Immature natural killer cell (primary cell): ENCODE measurements at places on chromosomes 7 and 10.

- DNase-seq: no peak
These were observed 3.6 kb upstream of the FAM53B start for GRCh38 chr10:124747745-124748144.

DNA sequence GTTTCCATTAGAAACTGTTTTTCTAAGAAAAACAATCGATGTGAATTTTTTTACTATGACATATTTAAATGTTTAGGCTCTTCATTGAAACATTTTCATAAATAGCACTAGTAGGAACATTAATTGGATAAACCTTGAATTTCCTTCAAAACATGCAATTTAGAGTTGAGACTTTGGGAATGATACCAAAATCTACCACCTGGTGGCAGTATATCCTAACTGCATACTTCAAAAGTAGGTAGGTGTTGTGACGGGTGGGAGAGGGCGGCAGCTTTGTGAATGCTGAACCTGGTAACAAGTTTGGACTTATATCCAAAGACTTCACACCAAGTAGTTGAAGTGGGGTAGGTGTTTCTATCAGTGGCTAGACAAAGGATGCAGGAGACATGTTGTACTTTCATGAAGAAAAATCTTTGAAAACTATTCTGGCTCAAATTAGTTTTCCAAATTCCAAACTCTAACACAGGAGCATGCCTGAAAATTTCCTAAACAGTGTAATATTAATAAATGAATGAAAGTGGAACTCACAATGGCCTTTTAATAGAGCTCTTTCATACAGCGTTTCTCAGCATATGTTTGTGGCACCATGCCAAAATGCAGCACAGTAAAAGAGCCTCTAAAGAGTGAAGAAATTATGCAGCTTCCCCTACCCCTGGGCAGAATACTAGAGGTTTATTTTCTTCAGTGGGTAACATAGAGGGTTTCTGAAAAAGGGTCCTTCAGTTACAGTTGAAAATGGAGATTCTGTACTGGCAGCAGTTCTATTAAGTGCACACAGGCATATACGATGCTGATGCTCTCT lies 201.0 kb upstream of the TPK1 start:
- peak; percentile 22 for DNase-seq

DNA sequence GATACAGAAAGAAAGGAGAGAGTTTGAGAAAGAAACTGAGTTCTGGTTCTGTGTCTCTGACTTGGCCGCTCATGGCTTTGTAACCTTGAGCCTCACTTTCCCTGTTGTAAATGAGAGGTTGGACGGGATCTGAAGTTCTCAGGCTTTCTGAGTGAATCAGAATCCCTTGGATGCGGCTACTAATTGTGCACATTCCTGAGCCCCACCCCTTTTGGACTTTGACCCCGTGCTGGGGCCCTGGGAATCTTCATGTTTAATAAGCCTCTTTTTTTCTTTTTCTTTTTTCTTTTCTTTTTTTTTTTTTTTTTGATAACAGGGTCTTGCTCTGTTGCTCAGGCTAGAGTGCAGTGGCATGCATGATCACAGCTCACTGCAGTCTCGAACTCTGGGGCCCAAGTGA lies 26.9 kb downstream of the SLC25A28 start:
- DNase-seq: no peak

GRCh38 chr10:75935650-75936400 lies 504.4 kb downstream of the LRMDA start:
- DNase-seq: no peak

DNA sequence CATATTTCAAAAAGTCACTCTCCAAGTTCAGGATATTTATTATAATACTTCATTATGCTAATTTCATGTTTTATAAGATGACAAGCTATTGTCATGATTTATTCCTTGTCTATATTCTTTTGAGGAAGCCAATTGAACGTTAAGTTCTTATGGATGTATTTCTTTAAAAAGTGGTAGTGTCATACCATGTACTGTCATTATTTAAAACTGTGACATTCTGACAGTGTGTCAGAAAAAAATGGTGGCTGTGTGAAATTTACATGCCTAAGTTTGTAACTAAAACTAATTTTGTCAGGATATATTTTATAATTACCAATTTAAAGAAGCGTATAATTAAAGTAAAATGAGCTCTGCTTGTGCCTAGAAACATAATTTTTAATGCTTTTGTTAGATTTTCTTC lies 158.9 kb upstream of the HDAC9 start:
- DNase-seq: no peak

GRCh38 chr10:97497572-97498075 lies 598 bp downstream of the MMS19 start:
- peak; percentile 52 for DNase-seq

- DNase-seq: no peak
These were observed 36.0 kb downstream of the C10orf143 start for GRCh38 chr10:130074639-130075038.
